ENCODE measurements at places on chromosomes 6 and 20.

DNA sequence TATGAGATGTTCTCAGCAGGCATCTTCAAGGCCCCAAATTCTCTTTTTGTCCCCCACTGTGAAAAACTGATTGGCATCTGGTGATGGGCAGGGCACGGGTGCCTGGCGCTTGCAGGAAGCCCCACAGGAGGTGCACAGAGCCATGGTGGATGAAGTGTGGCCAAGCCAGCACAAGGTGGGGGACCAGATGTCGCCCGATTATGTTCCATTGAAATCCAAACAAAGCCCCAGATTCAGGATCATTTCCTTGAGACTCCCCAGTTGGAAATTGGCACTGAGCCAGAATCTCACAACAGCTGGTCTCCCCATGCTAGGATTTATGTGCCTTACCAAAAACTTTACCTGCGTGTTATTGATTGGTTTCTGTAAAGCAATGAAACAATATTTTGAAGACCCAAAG, 186.1 kb downstream of the ADAT2 start:
- no peak for DNase-seq

- no peak for DNase-seq
Observed at GRCh38 chr6:33959329-33959651, 155.5 kb upstream of the MLN start.

DNA sequence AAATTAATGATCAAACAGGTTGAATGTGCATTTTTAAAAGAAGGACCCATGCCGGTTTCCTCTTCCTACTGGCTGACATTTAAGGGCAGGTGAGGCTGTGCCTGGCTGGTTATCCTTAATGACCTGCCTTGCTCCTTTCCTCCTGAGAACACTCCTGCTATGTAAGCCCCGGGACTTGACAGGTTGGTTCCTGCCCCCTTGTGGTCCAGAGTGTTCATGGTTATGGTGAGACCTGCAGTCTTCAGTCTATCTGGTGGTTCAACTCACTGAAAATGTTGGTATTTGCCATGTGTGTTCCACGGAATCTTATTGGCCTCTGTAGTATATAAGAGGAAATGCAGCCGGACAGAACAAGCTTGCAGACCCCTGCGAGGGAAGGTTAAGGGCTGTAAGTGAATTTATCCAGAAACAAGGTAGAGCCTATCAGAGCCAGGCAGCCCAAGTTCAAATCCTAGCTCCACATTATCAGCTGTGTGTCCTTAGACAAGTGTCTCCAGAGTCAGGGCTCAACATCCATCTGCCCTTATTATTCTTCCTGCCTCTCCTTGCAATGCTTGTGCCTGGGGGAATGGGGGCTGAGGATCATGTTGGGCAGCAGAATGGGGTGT, 5.2 kb upstream of the BPIFA3 start:
- no peak for DNase-seq

DNA sequence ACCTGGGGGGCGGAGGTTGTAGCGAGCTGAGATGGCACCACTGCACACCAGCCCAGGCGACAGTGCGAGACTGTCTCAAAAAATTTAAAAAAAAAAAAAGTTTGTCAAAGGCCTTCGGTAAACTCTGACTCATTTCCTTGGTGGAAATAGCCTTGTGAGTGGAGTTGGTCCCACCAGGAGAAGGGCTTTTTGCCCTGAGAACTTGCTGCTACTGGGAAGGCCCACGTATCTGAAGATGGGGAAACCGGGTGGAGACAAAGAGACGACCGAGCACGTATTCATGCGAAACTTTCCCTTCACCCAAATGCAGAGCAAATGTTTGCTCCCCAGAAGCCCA, 51.7 kb downstream of the SLC22A23 start:
- no peak for DNase-seq

DNA sequence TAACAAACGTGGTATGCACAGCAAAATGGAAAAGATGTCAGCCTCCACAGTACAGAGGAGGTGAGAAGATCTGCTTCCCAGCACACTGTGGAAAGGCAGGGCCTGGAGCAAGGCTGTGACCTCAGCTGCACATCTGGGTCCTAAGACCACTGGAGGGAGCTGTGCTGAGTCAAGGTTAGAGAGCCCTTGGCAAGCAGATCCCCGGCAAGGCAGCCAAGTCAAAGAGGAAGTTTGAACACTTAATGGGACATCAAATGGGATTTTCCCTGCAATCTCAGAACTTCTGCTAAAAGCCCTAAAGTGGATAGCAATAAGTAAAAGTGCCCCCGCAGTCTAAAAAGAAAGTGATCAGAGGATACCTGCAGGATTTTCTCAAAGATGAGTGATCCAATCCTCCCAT, 39.5 kb downstream of the UNC5CL start:
- DNase-seq: no peak

DNA sequence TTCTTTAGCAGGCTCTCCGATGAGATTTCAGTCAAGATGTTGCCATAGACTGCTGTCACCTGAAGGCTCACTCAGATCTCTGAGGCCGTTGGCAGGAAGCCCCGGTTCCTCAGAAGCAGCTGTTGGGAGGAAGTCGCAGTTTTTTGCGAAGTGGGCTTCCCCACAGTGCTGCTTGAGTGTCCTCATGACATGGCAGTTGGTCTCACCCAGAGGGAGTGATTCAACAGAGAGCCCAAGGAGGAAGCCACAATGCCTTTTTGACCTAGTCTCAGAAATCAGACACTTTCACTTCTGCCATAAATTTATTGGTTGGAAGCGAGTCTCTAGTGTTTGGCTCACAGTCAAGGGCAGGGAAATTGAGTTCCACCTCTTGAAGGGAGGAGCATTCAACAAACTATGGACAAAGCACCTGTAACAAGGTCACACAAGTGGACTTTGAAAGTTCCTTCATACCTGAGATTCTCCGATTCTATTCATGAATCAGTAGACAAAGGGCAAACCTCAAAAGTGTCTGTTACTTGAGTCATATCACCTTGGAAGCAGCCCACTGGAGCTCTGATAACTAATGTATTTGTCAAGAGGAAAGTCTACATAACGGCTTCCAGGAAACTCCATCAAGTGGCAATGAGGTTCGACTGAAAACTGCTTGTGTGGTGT, 208.3 kb downstream of the TASP1 start:
- DNase-seq: no peak

DNA sequence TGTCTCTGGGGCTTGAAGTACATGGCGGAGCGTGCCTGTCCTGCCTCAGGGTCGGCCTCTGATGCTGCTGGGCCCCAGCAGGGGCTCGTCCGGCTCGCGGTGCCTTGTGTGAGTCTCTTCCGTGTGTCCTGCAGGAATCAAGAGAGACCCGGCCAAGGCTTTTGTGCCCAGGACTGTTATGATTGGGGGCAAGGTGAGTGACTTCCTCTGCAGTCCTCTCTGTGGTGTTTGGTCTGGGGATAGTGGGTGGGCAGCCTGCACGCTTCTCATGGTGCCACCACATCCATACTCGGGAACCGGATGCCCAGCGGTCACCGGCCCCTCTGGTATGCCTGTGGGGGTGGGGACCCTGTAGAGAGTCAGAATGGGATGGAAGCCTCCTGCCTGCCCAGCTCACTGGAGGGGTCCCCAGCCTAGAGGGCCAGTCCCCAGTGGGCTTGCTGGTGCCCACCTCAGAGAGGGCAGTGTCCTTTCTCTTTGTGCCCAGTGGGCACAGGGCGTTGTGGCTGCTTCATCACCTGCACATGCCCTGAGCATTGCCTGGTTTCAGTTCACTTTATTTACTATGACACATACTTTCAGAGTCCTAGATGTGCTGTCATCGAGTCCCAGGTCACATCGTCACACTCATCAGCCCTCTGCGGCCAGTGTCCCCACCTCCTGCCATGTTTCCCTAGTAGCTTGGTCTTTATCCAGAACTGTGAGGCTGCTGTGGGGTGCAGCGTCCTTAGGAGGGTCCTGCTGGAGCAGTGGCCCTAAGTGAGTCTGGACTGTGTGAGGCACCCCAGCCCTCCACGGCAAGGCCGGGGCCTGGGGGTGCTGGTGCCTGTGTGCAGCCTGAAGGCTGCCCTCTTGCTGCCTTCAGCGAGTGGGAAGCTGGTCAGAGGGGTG, 40.7 kb downstream of the PYGB start:
- DNase-seq: no peak

- DNase-seq: peak; percentile 55
Observed at GRCh38 chr20:49534255-49534712, 33.7 kb downstream of the PTGIS start.
